ENCODE measurements at places on chromosomes 5 and 9.

DNA sequence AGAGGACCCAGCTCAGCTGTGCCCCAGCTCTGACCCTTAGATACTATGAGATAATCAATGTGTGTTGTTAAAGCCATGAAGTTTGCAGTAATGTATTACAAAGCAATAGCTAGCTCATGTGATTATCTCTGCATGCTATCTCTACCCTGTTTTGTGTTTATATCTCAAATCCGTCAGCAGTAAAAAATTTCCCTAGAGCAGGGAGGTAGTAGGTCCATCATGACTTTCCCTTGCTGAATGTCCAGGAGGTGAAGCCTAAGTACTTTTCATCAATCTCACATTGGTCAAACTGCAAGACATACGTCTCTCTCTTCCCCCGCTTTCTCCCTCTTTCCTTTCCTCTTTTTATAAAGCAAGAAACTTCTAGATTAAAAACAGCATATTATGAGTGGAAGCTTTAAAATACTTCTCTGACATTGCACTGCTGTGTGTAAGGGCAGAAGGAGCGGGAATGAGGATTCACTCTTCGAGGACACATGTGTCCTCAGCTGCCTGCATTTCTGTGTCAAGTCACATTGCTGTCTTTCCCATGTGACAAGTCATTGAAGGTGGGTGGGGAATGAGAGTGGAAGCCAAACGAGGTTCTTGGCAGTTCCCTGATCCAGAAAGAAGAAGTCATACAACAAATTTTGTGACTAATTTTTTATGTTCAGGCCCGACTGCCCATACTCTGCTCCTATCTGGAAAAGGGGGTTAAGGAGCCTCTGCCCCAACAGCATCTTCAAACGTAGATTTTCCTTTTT lies 93.1 kb upstream of the RETREG1 start:
- DNase-seq = no peak

DNA sequence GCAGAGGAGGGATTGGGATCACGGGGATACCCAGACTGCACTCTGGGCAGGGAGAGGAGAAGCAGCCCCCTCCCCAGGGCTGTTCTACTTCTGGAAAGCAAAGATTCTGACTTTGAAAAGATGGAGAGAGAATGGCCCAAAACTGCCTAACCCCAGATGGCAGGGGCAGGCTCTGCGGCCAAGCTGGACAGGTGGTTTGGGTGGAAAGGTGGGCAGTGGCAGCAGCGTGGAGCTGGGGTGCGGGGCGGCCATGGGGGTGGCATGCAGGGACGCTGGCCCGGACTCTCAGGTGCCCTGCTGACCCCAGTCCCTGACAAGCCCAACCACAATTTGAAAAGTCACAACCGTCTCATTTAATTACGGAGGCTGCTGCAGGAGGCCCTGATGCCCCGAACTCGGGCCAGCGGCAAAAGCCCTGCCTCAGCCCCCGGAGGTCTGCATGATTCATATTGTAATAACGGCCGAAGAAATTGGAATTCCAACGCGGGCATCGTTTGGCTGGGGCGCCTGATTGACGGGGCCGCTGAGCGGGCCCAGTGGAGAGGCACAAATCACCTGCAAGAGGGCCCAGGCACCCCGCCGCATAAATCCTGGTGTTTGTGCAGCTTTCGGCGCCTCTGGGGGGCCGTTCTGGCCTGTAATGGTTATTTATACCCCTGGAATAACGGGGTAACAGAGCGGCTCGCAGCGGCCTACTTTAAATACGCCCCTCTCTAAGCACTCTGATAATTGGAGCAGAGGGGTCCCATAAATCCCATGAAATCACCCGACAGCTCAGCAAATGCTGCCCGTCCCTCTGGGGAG lies 41.8 kb upstream of the FCN2 start:
- no peak for DNase-seq

- DNase-seq = no peak
These were observed 93.5 kb downstream of the SSBP2 start for GRCh38 chr5:81657386-81657785.

GRCh38 chr9:104589626-104590025 lies 9.6 kb downstream of the OR13C5 start:
- DNase-seq = no peak

- no peak for DNase-seq
These were observed 53.2 kb upstream of the FSTL4 start for GRCh38 chr5:133665571-133665970.

DNA sequence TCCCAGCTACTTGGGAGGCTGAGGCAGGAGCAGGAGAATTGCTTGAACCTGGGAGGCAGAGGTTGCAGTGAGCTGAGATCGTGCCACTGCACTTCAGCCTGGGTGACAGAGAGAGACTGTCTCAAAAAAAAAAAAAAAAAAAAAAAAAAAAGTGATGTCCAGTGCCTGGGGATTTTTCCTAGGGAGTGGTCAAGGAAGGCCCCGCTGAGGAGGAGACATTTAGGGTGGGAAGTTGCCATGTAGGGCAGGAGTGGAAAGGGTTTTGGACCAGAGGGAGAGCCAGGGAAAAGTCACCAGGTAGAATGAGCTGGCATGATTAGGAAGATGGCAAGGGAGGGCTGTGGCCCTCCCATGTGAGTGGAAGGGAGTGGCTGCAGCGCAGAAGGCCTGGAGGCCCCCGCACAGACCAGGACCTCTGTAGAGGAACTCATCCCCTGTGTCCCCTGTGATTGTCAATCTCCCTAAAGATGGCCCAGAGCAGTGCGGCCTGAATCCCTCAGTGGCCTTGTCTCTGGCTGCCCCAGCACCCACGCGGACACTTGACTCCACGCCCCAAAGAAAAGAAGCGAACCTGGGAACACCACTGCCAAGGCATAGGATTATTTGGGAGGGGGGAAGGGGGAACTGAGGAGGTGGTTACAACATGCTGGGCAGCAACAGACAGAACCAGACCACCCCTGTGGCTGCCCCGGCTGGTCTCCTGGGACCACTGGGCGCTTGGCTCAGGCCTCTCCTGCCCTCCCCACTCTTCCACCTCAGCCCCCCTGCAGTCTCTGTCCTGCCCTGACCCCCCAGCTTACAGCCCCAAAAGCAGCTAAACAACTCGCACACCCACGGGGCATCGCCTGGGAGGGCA lies 2.6 kb upstream of the SQSTM1 start:
- no peak for DNase-seq

GRCh38 chr5:89315286-89316100 lies 432.5 kb upstream of the MEF2C start:
- DNase-seq = no peak

- no peak for DNase-seq
These were observed 823 bp upstream of the PRDM6 start for GRCh38 chr5:123088031-123088805.

GRCh38 chr9:124652615-124653393 lies 118.3 kb downstream of the NR6A1 start:
- DNase-seq = no peak

Measured in activated T-cell treated with anti-CD3 and anti-CD28 coated beads, Interleukin-2, amount 50 U/mL, for 4 hours (primary cell).